ENCODE measurements at places on chromosomes 11 and 22.

- DNase-seq, result no peak
Observed at GRCh38 chr11:38046571-38047135, 1448.6 kb upstream of the RAG2 start.

- DNase-seq, result peak; percentile 82
Observed at GRCh38 chr22:36339171-36340065, 48.3 kb downstream of the MYH9 start.

GRCh38 chr22:40741116-40741515 is 61.8 kb downstream of the MCHR1 start:
- no peak for DNase-seq

DNA sequence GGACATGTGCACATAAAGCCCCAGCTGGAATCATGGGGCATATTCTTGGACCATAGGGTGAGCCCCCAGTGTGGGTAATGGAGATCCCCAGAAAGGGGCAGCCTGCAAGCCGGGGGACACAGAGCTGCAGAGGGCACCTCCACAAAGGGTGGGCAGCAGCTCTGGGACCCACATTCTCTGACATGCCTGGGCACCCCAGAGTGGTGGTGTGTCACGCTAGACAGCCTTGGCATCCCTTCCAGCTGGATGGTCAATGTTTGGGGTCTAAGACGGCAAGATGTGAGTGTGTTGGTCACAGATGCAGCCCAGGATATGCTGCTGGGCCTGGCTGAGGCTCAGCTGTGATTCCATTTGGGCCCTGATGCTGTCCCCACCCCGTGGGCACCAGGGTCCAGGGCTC is 9.7 kb downstream of the ADORA2A start:
- no peak for DNase-seq

- DNase-seq, result no peak
Observed at GRCh38 chr11:76313271-76313670, 67.7 kb downstream of the THAP12 start.

GRCh38 chr22:20459152-20459542 is 21.5 kb upstream of the SCARF2 start:
- DNase-seq, result no peak

Measured in activated CD8-positive, alpha-beta T cell treated with anti-CD3 and anti-CD28 coated beads for 36 hours (primary cell).